Body of pancreas (tissue), 4 donors: ENCODE measurements at places on chromosomes 1 and 21. TPM values are rescaled to one million over a fixed set of nuclear protein-coding genes. Genes with fewer than 3 reads are reported as not detected.

The AKR7A3 gene
- total RNA-seq: 479 TPM

The GBP3 gene
- total RNA-seq: 8.0 TPM

The SFPQ gene
- total RNA-seq: 170 TPM

The DNAJC28 gene
- 1.3 TPM for total RNA-seq

DNA sequence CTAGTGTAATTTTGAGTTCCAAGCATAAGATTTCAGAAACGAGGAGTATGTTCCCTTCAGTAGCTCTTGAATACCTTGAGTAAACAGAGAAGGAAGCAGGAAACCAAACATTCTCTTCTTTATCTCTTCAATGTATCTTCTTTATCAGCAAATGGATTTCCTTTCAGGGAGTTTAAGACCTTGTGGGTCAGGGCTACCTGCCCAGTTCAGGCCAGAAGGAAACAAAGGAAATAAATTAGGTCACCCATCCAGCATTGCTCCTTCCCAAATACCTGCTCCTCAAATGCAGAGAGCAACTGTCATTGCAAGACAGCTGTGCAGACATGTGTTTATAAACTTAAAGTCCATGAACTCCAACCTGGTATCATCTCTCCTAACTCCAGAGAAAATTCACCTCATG is 130.1 kb upstream of the SOD1 start:
- no peaks in the 10 kb centered on the region for H3K36me3 ChIP-seq
- no peak overlapping the region for H3K27ac ChIP-seq
- DNase-seq: no peak
- H3K27me3 ChIP-seq: no peaks in the 10 kb centered on the region
- peaks cover 9% of the 10 kb centered on the region for H3K4me1 ChIP-seq

The SLC44A5 gene
- total RNA-seq: 3.6 TPM

The NEK2 gene
- total RNA-seq: not detected

DNA sequence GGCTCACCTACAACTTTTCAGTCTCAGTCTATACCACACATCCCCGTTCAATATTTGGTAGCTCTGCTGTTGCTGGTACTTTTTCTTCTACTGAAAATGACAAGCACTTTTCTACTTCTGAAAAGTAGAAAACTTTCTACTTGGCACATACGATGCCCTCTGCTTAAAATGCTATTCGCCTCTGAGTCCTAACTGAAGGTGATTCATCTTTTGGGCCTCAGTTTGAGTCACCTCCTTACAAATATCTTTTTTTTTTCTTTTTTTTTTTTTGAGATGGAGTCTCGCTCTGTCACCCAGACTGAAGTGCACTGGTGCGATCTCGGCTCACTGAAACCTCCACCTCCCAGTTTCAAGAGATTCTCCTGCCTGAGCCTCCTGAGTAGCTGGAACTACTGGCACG is 136.0 kb upstream of the CYYR1 start:
- no peak for DNase-seq
- H3K4me3 ChIP-seq: no peak overlapping the region
- H3K4me1 ChIP-seq: no peaks in the 10 kb centered on the region
- H3K36me3 ChIP-seq: no peaks in the 10 kb centered on the region
- H3K27ac ChIP-seq: no peak overlapping the region
- H3K27me3 ChIP-seq: no peaks in the 10 kb centered on the region

The GJA4 gene
- total RNA-seq: 20.8 TPM

DNA sequence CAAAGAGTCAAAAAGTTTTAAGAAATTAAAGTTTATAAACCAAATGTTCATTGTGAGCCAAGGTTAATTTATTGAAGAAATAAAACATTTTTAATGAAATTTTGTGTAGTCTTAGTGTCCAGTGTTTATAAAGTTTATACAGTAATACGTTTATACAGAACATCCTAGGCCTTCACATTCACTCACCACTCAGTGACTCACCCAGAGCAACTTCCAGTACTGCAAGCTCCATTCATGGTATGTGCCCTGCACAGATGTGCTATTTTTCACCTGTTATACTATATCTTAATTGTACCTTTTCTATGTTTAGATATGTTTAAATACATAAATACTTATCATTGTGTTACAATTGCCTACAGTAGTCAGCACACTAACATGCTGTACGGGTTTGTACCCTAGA is 33.6 kb downstream of the TYW3 start:
- DNase-seq: no peak
- H3K36me3 ChIP-seq: no peaks in the 10 kb centered on the region
- H3K4me3 ChIP-seq: no peak overlapping the region
- H3K27me3 ChIP-seq: no peaks in the 10 kb centered on the region
- no peaks in the 10 kb centered on the region for H3K4me1 ChIP-seq

The MNDA gene
- 3.1 TPM for total RNA-seq

DNA sequence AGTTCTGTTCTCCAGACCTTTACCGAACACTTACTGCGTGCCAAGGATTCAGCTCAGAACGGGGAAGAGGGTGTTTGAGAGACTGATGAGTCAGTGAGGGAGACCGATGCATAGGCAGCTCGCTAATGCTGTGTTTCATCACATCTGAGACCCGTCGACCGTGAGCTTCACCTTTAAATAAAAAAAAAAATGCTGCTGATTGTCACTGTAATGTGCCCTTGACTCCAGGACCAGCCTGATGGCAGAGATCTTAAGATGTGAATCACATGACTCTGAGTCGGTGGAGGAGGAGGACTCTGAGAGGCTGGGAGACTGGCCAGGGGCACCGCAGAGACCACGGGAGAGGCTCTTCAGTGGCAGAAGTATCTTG is 28.8 kb downstream of the SPSB1 start:
- no peaks in the 10 kb centered on the region for H3K27me3 ChIP-seq
- H3K4me3 ChIP-seq: no peak overlapping the region
- H3K4me1 ChIP-seq: peaks cover 38% of the 10 kb centered on the region
- H3K27ac ChIP-seq: no peak overlapping the region

DNA sequence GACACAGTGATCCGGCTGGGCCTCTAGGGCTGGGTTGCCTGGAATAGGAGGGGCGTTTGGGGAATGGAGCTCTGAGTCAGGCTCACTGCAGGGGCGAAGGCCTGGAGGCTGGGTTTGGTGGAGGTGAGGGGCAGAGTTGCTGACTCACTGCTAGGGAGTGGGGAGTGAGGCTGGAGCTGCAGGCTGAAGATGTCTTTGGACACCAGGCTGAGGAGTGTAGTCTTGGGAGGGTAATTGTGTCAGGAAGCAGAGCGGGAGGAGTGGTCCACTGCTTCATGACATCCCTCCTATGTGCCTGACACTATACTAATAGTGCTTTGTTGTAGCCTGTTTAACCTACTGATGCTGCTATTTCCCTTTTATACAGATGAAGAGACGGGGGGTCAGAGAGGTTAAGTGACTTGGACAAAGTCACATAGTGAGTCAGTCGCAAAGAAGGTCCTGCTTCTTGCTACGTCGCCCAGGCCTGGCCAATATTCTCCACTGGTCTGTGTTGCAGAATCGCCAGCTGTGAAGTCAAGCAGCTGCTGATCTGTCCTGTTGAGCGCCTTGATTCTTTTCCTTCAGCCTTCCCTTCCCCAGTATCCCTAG is 13.6 kb downstream of the ACTL8 start:
- DNase-seq: peak; percentile 25
- H3K4me1 ChIP-seq: no peaks in the 10 kb centered on the region
- no peaks in the 10 kb centered on the region for H3K27me3 ChIP-seq
- peak overlapping the region; percentile 17 for H3K27ac ChIP-seq

DNA sequence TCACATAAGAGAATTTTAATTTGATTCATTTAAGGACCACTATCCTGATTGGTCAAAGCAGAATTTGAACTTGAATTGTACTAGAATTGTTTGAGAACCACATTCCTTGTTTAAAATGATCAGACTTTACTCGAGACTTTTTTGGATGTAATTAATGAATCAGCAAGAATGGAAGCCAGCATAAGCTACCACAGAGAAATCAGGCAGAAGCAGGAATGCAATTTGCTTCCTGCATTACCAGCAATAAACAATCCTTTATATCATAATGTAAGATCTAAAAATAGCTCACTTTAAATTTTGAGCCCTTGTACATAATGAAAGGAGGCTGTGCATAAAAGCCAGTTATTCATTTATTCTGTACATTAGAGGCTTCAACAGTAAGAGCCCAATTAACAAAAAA is 119.8 kb upstream of the BACE2 start:
- H3K36me3 ChIP-seq: no peaks in the 10 kb centered on the region
- H3K27ac ChIP-seq: no peak overlapping the region
- no peak overlapping the region for H3K4me3 ChIP-seq

DNA sequence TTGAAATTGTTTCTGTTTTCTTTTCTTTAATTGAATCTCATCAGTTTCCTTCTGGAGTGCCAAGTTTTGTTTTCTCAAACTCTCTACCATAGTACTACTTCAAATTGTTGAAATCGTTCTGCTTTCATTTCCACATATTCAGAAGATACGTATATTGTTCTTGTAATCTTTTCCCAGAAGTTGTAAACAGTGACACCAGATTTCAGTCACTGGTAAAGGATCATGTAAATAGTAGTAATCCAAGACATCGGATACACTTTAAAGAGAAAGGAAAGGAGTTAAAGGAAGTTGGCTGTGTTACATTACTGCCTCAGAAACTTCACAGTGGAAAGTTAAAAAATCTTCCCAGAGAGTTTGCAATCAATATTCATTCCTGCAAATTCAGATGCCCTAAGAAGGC is 67.5 kb downstream of the RGL1 start:
- H3K27ac ChIP-seq: peak overlapping the region; percentile 30
- no peaks in the 10 kb centered on the region for H3K36me3 ChIP-seq
- no peak overlapping the region for H3K4me3 ChIP-seq

The GTF2B gene
- 16.9 TPM for total RNA-seq
